ENCODE measurements at places on chromosomes 16 and 17. TPM values are rescaled to one million over a fixed set of nuclear protein-coding genes. Genes with fewer than 3 reads are reported as not detected.

The TCAP gene
- under 0.01 TPM for total RNA-seq

The ESRP2 gene
- total RNA-seq, result under 0.01 TPM

The ASPA gene
- not detected for total RNA-seq

DNA sequence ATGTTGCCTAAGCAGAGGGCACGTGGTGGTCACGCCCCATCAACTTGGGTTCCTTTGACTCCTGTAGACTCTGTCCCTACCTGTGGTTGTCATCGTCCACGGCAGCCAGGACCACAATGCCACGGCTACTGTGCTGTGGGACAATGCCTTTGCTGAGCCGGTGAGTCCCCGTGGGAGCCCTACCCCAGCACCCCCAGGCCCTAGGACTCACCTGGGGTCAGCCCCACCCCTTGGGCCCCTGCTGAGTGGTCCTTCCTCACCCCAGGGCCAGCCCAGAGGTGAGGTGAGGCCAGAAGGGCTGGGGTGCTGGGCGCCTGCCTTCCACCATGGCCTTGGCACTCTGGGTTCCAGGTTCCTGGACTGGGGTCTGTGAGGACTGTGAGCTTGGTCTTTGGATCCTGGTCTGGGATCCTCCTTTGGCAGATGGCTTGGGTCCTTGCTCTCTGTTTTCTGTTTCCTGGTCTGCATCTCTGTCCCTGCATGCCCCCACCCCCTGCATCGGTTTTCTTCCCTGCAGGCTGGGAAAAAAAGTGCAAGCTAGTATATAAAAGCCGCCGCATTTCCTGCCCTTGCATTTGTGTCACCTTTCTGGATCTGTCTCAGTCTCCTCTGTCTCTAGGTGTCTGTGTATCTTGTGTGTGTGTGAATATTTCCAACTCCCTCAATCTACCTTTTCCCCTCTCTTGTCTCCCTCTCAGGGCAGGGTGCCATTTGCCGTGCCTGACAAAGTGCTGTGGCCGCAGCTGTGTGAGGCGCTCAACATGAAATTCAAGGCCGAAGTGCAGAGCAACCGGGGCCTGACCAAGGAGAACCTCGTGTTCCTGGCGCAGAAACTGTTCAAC is 17.5 kb downstream of the STAT5A start:
- DNase-seq, result no peak

GRCh38 chr17:47776330-47777197 is 43.5 kb downstream of the TBX21 start:
- peak; percentile 42 for DNase-seq

GRCh38 chr16:11200592-11200991 is 55.4 kb downstream of the SOCS1 start:
- DNase-seq, result no peak

DNA sequence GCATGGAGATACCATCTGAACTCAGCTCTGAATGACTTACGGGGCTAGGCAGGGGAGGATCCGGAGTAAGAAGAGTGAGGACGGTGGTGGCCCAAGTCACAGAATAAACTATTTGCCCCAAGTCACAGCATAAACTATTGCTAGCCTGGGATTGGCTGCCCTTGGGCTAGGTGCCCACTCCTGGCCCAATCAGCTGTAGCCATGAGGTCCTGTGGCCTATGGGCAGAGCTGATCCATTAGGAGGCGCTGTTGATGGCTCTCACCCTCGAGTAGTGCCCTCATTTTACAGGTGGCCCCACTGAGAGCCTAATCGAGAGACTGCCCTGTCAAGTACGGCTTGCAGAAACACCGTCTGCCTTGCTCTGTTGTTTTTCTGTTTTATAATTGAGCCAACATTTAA is 62.3 kb upstream of the ZNF423 start:
- no peak for DNase-seq

DNA sequence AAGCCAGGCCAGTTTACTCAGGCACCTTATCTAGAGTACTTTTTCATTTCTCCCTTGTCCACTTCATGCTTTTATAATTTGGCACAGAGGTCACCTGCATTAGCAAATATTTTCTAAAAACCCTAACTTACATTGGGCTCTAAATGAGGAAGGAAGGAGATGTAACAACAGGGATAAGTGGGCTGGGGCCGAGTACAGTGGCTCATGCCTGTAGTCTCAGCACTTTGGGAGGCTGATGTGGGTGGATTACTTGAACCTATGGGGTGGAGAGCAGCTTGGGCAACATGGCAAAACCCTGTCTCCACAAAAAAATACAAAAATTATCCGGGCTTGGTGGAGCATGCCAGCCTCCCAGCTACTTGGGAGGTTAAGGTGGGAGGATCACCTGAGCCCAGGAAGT is 55.9 kb downstream of the TMEM100 start:
- no peak for DNase-seq

DNA sequence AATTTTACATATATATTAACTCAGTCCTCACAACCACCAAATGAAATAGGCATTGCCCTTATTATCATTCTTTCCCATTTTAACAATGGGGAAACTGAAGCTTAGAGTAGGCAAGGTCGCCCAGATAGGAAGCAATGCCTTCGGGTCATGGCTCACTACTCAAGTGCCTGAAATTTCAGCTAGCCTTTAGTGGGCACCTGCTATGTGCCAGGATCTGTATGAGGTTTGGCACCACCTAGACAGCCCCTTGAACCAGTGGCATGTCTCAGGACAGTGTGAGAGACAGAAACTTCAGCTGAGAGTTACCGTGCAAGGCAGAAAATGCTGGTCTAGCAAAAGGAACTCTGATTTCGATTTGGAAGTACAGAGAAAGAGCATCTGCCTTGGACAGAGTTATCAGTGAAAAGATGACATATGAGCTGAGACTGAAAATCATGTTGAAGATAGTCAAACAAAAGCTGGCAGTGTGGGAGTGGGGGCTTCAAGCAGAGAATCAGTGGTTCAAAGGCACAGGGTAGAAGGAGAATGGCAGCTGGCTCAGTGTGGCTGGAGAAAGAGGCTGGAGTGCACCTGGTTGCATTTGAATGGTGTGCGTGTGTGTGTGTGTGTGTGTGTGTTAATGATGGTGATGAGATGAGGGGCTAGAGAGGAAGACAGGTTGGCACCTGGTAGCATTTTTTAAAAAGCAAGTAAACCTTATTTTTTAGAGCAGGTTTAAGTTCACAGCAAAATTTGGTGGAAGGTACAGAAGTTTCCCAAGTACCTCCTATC is 29.1 kb downstream of the CDH13 start:
- DNase-seq, result no peak

DNA sequence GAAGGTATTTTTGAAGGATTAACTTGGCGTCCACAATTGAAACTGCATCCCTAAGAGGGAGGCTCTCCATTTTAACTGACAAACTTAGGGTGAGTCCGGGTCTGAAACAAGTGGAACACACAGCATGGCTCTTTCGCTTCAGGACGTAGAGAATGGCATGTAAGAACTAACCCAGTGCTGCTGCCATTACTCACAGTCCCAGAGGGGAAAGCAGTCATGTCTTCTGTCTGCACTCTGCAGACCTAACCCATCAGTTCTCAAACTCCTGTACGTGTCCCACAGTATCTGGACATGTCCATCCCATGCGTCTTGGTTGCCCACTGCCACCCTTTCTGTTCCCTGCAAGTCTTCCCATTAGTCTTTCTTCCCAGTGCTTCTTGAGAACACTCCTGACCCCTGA is 563 bp downstream of the ST6GALNAC1 start:
- no peak for DNase-seq

DNA sequence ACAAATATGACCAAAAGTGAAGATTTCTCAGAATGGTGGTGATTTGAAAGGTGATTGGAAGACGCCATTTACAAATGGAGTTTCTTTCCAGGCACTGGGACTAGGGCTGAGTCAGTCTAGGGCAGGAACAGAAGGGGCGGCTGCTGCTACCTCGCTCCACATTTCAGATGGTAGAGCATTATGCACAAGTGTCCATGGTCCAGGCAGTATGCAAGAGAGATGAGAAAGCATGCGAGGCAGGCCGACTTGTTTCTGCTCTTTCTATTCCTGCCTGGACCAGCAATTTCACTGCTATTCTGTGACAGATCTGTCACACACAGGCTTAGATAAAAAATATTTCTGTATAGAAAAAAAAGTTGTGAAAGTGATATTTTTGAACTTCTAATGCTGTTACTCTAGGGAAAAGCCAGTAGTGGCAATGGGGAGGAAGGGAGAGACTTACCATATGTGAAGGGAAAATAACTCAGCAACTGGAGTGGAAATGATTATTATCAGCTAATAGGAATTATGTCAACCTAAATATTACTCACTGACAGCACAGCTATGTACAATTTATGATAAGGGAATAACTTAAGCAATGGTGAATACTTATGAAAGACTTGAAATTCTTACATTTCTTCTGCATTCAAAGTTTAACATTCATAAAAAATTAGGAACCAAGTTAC is 134.7 kb upstream of the NETO2 start:
- DNase-seq, result no peak

DNA sequence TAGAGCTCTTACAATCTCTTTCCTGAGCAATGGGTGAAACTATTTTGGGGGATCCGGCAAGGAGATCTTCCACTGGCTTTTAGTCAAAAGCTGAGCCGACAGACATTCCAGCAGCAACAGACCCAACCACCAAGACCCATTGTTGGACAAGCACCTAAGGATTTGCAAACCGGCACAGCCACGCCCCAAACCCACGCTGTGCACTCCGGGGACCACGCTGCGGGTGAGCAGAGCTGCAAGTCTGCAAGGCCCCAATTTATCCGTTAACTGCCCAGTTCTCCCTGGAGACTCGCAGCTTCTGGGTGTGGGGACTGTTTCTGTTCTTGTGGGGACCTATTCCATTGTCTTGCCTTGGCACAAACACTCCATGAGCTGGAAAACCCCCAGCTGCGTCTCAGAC is 45.9 kb downstream of the C16orf95 start:
- DNase-seq, result no peak

- no peak for DNase-seq
Observed at GRCh38 chr17:63382136-63382535, 64.0 kb downstream of the CYB561 start.

GRCh38 chr17:28755486-28755885 is 11.7 kb downstream of the TRAF4 start:
- no peak for DNase-seq

DNA sequence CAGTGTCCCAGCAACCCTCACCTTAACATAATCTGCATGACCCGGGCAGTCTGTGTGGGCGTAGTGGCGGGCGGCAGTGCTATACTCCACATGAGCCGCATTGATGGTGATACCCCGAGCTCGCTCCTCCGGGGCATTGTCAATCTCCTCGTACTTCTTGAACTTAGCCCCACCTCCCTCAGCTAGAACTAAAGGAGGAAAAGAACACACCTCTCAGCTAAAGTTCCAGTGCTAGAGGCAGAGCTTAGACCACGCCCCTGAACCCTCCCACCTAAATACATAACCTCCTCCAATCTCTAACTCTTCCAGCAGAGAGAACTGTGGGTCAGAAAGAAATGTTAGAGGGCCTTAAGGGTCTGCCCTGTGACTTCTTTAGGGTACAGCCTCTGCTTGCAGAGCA is 855 bp downstream of the TUFM start:
- DNase-seq, result peak; percentile 12

GRCh38 chr17:26963163-26963503 is 330.8 kb upstream of the WSB1 start:
- DNase-seq, result no peak

All from IMR-90 (cell line).